Left lobe of liver (tissue), 2 donors: ENCODE measurements at places on chromosomes 11 and 22.
A peak's percentile ranks its signal among the peaks of the same experiment; 100 is the strongest.

DNA sequence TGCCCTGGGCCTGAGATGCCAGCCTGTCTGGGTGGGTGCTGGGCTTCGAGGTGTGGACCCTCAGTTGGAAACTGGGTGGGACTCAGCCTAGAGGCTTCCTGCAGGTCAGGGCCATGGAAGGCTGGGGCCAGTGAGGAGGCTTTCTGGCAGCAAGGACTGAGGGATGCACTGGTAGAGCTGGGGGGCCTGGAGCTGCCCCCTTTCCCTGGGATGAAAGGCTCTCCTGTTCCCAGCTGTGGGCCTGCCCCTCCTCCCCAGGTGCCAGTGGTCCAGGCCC is 2.5 kb downstream of the SEPTIN5 start:
- no peak for DNase-seq

DNA sequence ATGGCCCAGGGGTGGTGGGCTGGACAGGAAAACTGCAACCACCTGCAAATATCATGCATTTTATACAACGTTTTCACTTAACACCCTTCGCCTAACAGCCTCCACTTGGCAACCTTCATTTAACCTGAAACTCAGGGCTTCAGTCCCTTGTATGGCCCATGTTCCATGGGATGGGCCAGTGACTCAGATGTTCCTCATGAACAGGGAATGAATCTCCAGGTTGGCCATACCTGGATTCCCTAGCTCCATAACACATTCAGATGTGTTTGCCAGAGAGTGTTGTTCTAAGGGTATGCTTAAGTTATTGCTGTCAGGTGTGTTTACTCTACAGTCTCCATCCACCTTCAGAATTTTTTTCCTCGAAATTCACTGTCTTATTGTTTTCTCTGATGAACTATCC is 316.9 kb downstream of the JRKL start:
- no peak for DNase-seq

DNA sequence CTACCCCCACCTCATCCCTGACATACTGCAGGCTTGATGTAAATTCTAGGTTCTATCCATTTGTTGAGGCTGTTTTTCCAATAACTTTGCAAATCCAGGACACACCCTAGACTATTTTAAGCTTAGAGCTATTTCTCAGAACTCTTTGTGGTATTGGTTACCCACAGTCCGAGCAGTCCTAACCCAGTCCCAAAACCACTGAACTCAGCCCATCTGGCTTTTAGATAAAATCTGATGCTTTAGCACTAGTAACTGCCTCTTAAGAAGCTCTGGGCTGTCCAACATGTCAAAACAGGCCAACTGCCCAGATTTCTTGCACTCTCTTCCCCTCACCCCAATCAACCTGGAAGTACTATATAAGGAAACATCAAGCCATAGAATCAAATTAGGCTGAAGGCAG is 344.4 kb upstream of the CADM1 start:
- DNase-seq = no peak

DNA sequence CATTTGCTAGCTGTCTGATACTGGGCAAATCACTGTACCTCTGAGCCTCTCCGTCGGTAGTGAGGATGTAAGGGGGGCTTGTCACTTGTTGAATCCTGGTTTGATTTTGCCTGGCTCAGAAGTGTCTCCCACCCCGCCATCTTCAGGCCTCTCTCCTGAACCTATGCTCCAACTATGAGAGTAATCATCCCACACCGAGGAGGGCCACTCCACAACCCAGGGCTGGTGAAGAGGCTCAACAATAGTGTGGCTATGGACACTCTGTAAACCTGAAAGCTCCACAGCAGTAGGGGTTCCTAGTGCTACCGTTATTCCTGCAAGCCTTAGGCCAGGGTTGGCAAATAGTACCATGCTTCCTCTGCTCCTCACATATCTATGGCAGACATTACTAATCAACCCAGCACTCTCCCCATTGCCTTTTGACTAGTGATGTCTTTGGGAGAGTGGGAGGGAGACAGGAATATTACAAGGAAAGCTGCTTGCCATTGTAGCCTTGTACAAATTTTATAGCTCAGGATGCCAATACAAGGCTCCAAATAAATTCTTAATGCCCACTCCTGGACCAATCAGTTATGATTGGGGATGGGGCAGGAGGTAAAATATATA is 134.0 kb upstream of the TEAD1 start:
- no peak for DNase-seq

DNA sequence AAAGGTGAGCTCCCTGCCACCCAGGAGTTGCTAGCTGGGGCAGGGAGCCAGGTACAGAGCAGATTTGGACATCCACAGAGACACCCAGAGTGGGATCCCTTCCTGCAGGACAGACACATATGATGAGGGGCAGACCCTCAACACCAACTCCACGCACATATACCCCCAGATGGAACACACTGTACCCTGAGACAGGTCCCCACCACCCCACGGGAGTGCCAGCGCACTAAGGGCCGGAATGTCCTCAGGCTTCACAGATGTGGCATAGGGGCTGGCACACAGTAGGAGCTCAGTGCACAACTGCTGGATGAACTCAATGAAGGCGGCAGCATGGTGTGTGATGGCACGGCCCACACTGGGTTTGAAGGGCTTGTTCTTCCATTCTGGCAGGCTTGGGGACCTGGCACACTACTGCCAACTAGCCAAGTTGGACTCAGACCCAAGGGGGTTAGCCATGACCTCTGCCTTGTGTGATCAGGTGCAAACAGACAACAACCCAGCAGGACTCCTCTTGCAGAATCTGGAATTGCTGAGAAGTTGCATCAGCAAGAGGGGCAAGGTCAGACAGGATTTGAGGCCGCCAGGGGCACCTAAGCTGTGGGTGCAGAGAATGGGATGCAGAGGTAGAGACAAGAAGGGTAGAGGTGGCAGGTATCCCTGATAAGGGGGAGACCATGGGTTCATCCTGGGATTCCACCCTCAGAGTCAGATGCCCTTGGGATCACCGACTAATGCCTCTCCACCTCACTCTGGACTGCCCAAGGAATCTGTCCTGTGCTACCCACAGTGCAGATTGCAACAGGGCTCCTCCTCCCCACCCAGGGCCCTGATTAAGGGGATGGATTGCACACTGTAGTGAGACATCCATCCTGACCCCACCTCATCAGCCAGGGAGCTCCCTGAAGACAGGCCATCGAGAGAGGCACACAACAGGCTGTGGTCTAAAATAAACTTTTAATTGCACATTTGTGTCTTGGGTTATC is 2.4 kb downstream of the C22orf15 start:
- peak; percentile 90 for DNase-seq

DNA sequence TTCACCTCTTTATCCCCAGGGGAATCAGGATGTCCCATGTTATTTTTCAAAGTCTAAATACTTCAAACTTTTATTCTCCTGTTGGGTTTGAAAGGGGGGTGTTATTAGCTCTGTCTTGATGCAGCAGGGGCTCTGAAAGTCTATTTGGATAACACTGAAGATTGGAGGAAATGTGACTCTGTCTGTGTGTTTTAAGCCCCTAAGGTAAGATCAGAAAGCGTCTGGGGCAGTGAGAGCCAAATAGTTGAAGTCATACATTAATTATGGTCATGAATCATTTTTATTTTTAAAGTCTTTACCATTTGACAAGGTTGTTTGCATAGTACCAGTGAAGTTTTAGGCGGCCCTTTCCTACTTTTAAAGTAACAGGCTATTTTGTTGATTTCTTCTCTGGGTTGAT is 139.0 kb downstream of the UVRAG start:
- DNase-seq = no peak
